ENCODE measurements at places on chromosomes 5 and 9.

DNA sequence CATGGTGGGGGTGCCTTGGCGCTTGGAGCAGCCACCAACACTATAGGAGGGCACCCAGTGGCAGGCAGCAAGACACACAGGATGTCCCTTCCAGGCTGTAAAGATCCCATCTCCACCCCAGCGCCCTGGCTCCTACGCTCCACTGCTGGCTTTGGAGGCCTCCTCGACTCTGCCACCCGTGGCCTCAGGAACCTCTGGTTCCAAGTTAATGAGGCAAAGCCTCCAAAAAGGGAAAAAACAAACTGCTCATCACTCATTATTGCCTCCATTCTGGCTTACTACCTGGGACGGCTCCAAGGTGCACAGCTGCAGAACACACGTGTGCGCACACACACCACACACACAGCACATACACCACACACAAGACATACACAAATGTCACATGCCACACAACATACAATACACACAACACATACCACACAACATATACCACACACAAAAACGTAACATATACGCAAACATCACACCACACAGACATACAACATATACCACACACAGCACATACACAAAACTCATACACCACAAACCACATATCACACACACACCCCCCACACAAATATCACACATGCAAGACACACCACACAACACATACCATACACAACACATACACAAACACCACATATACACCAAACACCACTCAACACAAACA is 45.3 kb downstream of the ROR2 start:
- no peak for DNase-seq

DNA sequence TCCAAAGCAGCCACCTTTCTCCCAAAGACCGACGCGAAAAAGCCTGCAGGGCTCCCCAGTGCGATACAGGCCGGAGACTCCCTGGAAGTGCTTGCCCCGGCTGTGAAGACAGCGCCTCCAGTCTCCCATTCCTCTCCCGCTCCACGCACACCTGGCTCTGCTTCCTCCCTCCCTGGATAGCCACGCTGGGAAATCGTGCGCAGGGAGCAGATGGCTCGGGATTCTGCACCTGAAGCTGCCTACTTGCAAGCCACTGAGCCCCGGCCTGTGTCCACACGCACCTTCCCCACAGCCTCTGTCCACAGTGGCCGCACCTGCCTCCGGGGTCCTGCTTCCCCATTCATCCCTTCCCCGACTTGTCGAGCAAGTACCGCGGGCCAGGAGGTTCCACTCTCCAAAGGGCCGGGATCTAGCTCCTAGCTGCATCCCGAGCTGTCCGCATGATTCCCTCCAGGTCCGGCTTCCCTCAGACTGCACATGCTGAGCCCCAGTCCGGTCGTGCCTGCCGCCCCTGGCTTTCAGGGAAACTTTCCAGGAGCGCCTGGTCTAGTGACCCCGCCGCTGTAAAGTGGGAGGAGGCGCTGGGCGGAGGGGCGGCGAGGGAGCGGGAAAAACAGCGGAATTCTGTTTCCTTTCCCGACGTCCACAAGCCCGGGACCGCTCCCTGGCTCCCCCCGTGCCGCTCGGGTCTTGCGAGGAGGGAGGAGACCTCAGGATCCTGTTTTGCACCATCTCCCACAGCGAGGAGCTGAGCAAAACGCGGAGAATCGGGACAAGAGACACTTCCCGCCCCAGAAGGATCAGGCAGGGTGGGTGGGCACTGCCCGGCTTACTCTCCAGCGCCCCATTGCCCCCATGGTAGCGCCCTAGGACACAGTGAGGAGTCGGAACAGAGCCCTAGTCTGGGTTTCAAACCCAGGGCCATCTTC is 2.0 kb downstream of the SEMA6A start:
- DNase-seq: no peak

DNA sequence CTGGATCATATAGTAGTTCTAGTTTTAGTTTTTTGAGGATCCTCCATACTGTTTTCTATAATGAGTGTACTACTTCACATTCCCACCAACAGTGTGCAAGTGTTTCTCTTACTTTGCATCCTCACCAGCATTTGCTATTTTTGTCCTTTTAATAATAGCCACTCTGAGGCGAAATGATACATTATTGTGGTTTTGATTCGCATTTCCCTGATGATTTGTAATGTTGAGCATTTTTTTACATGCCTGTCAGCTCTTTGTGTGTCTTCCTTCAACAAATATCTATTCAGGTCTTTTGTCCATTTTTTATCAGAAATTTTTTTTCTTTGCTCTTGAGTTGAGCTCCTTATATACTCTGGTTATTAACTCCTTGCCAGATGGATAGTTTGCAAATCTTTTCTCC is 114.0 kb downstream of the ADAMTSL1 start:
- no peak for DNase-seq

DNA sequence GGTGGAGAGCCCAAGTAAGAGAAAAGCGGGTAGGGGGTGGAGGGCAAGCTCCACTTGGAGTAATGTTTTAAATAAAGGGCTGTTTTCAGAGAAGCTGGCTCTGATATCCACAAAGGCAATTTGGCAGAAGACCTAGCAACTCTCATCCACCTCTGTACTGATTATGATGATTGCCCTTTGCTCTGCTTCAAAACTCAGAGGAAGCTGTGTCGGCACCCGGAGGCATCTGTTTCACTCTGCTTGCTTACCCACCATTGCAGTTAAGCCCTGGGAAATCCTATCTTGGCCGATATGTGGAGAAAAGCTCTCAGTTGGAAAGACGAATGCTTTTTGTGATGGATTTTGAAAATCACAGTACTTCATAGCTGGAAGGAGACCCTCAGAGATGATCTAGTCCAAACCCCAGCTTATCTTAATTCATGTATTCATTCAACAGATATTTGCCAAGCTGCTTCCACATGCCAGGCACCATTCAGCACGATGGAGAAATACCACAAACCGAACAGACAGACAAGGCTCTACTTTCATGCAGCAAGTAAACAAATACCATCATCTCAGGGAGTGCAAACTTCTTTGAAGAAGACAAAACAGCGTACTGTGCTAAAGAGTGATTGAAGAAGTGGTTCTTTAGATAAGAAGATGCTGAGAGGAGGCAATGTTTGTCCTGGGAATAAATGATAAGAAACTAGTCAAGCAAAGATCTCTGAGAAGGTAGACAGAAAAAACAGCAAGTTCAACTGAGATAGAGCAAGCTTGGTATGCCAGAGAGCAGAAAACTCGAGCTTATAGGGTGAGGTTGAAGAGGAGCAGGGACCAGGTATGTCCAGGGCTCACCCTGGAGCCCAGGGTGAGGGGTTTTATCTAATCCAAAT is 140.4 kb upstream of the SPDL1 start:
- DNase-seq: no peak

DNA sequence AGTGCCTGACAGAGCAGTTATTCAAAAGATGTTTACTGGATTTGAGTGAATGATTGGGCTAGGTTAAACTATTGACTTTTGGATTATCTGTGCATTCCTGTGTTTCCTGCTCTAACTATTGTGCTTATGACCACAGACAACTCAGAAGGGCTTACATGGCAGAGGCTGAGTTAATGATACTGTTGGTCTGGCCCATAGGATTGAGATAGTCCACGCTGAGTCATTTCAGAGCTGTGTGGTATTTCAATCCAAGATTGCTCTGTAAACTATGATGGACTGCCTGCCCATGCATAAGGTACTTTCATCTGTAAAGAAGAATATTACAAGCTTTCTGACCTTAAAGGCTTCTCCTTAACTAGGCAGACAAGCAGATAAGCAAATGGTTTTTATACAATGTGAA is 49.1 kb upstream of the SLIT3 start:
- DNase-seq: no peak

- DNase-seq: no peak
These were observed 115.3 kb downstream of the ROR2 start for GRCh38 chr9:91834740-91835139.

- no peak for DNase-seq
These were observed 58.9 kb upstream of the GRAMD2B start for GRCh38 chr5:126364206-126364902.

- no peak for DNase-seq
These were observed 6.1 kb downstream of the BASP1 start for GRCh38 chr5:17223367-17224185.

DNA sequence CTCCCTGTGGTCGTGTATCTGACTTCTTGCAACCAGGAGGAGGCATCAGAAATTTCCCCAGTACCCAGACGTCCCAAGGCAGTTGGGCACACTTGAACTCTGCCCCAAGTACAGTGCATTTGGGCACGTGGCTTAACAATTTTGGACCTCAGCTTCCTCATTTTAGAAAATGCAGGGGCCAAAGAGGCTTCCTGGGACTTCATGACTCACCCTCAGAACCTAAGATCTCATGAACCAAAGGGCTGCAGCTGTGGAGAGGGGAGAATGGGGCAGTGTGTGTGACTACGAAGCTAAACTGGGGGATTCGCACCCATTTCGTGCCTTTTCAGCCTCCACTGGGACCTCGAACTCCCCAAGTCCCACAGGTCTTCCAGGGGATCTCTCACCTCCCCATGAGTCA is 59.2 kb downstream of the SYK start:
- no peak for DNase-seq

DNA sequence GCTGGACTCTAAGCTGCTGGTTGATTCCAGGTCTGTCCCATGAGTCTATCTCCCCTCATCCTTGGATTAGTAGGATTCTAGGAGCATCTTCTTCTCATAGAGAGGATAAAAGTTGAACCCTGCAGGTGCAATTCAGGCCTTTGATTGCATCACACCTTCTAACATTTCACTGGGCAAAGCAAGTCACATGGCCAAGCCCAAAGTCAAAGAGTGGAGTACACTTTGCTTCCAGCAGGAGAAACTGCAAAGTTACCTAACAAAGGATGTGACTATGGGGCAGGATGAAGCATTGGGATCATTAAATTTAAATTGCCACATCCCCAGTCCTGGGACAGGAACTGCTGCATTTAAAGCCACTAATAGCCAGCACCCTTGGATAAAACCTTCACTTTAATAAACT is 51.0 kb upstream of the EGFLAM start:
- DNase-seq: no peak

DNA sequence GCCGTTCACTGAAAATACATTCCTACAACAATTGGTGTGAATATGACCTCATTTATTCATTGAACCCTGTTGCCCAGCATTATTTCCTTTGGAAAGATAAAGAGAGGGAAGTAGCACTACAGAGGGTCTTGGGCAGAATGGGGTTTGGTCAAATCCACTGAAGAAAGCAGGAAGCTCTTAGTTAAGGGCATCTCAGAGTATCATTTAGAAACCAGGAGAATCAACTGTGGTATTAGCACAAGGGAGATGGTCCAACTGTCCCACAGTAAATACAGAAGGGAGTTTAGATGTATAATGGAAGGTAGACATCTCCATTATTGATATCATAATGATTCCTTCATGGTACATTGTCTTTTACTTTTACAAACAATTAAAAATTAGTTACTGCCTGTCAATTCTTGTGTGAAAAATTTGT is 47.1 kb downstream of the LIX1 start:
- DNase-seq: no peak

GRCh38 chr5:23269981-23270380 is 237.4 kb upstream of the PRDM9 start:
- no peak for DNase-seq

- DNase-seq: no peak
These were observed 513.7 kb upstream of the WWC1 start for GRCh38 chr5:167777746-167778145.

- no peak for DNase-seq
These were observed 28.0 kb downstream of the MARCHF3 start for GRCh38 chr5:127002390-127002789.

DNA sequence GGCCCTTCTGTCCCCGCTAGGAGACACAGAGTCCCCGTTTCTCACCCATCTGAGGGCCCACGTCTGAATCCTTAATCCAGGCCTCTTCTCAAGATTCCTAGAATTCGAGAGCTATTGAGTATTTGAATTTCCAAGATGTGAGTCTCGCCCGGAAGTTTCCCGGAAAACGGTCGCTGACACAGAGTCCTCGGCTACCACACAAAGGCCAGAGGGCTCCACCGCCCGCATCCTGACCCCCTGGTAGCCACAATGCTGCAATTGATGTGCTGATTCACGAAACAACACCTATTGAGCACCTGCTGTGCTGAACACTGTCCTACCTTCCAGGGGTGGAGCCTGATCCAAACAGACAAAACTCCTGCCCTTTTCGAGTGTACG is 670 bp upstream of the FBP1 start:
- no peak for DNase-seq

DNA sequence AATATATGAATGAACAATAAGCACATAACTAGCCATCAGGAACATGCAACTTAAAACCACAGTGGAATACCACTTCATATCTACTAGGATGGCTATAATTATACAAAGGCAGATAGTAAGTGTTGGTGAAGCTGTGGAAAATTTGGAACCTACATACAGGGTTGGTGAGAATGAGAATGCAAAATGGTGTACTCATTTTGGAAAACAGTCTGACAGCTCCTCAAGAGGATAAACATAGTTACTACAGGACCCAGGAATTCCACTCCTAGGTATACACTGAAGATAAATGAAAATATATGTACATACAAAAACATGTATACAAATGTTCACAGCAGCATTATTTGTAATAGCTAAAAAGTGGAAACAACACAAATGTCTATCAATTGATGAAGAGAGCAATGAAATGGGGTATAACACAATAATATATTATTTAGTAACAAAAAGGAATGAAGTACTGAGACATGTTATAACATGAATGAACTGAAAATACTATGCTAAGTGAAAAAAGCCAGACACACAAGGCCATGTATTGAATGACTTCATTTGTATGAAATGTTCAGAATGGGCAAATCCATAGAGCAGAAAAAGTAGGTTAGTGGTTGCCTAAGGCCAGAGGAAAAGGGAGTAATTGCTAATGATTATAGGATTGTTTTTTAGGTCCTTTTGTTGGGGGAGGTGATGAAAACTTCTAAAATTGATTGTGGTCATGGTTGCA is 31.2 kb upstream of the CDK5RAP2 start:
- DNase-seq: no peak

- no peak for DNase-seq
These were observed 490.9 kb downstream of the GADD45G start for GRCh38 chr9:90095682-90096081.

- no peak for DNase-seq
These were observed 12.1 kb downstream of the GALNT10 start for GRCh38 chr5:154202379-154203260.

DNA sequence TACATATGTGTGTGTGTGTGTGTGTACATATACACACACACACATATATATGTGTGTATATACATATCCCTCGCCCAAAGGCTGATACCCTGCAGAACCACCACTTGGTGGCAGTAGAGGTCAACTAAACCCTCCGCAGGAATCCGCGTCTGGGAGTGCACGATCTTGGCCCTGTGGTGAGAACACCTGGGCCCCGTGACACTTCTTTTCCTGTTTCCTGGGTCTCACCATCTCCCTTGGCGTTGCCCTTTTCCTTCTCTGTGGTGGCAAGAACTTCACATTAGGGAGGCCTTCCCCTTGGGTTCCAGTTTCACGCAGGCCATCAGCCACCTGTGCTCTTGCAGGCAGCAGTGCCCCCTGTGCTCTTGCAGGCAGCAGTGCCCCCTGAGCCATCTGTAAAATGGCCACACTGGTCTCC is 8.2 kb downstream of the IL9 start:
- DNase-seq: no peak

All from GOT3 (cell line).